ENCODE measurements at places on chromosomes 6 and 20.

DNA sequence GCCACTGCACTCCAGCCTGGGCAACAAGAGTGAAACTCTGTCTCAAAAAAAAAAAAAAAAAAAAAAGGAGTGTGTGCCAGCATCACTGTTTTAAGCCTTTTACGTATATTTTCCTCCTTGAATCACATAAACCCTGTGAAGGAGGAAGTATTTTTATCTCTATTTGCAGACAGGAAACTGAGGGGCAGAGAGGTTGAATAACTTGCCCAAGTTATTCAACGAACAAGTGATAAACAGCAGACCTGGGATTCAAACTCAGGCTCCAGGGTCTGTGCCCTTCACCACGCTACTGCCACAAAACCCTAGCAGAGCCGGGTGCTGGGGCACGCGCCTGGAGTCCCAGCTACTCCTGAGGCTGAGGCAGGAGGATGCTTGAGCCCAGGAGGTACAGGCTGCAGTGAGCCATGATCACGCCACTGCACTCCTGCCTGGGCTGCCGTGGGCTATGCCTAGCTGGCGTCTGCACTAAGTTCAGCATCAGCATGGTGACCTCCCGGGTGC, 9.4 kb upstream of the AVP start:
- DNase-seq: no peak

DNA sequence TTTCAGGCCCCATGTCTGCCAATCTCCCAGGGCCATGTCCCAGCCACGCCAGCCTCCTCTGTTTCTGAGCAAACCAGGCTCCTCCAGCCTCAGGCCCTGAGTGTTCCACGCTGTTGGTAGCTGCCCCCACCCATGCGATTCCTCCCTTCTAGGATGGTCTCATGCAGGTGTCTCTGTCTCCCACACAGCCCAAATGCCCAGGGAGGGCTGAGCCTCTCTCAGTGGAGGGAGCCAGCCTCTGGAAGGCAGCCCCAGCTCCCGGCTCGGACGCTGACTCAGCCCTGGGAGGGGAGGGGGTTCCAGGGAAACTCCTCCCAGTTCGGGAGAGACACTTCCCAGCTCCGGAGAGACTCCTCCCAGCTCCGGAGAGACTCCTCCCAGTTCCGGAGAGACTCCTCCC, 122.9 kb upstream of the AFDN start:
- DNase-seq: no peak

- no peak for DNase-seq
These were observed 128.5 kb downstream of the TPBG start for GRCh38 chr6:82492134-82492533.

GRCh38 chr6:170149681-170150589, 140.9 kb downstream of the DLL1 start:
- no peak for DNase-seq

DNA sequence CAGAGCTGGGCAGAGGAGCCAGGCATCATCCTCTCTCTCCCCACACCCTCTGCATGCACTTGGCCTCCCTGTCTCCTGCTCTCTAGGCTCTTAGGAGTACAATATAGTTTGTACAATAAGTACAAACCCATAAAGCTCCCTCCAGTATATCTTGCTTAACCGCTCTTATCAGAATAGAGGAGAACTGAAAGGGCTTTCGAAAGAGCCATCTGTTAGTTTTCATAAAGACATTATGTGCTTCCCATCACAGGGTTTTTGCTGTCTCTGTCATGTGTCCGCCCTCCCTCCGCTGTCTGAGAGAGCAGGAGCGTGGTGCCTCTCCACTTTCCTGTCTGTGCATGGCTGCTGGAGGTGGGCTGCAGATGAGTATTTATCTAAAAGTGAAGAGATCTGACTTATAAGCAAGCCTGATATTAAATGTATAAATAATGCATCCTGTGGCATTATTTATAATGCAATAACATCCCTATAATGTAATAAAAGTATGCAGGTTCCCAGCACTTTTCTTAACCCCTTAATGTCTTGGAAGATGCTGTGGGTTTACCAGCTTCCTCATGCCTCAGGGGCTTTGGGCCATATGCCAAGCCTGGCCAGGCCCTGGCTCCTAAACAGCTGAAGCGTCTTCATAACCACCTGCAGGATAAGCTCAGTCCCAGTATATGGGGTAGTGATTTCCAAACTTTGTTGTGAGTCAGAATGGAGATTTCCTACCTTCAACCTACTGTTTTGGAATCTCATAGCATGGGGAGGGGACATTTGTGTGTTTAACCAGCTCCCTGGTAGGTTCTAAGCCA, 297.1 kb downstream of the DHX35 start:
- no peak for DNase-seq

DNA sequence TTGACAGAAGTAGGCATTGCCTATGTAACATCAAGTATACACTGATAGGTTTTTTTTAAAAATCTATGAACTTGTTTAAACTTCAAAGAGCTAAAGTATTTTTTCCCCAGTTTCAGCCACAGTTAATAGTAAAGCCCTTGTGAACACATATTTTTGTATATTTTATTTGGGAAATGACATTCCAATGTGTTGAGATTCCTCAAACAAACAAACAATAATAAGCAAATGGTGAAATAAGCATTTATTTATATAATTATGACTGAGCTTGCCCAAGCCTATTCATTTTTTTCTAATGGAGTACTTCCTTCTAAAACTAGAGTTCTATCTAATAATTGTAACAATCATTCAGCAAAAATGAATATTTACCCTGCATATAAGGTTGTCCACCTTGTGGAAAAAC, 12.5 kb downstream of the SYCP2 start:
- no peak for DNase-seq

GRCh38 chr6:114611696-114612095, 268.9 kb upstream of the HS3ST5 start:
- no peak for DNase-seq

DNA sequence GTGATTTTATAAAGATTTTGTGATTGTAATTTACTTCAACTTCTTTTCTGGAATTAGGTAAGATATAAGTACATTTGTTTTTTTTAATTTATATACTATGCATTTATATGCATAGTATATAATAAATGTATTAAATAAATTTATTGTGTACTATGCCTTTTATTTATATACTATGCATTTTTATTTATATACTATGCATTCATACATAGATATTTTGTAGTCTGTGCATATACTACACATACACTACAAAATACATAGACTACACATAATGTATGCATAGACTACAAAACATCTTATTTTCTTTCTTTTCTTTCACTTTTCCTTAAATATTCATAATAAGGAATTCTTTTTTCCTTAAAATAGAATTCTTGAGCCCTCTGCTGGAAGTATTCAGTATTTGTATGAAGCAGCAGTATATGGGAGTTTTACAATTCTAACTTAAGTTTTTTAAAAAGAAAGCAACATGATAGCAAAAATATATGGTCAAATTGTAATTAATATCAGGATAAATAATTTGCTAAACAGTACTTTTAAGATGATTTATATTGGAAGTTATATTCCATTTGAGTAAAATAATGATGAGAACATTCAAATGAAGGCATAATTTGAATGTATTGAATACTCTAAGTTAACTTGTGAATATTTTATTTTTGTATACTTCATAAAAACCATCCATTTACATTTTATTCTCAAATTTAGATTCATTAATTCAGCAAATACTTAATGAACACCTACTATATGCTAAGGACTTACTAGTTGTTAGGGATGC, 129.3 kb downstream of the KLHL32 start:
- DNase-seq: no peak

GRCh38 chr6:95636552-95637431, 59.5 kb downstream of the MANEA start:
- DNase-seq: no peak

DNA sequence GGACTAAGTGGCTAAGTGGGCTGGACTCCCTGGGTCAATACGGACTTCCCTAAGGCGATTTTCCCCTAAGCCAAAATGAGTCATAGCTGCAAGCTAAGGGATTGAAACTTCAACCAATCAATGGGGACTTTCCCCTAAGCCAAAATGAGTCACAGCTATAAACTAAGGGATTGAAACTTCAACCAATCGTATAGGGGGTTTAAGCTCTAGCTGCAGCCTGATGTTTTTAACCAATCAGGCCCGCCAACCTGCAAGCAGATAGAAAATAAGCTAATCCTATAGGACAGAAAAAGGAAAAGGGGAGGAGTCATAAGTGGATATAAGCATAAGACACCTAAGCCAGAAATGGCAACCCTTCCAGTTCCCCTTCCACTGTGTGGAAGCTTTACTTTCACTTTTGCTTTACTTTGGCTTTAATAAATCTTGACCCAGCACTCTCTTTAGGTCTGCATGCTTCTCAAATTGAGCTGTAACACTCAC, 655.0 kb upstream of the HS3ST5 start:
- no peak for DNase-seq

DNA sequence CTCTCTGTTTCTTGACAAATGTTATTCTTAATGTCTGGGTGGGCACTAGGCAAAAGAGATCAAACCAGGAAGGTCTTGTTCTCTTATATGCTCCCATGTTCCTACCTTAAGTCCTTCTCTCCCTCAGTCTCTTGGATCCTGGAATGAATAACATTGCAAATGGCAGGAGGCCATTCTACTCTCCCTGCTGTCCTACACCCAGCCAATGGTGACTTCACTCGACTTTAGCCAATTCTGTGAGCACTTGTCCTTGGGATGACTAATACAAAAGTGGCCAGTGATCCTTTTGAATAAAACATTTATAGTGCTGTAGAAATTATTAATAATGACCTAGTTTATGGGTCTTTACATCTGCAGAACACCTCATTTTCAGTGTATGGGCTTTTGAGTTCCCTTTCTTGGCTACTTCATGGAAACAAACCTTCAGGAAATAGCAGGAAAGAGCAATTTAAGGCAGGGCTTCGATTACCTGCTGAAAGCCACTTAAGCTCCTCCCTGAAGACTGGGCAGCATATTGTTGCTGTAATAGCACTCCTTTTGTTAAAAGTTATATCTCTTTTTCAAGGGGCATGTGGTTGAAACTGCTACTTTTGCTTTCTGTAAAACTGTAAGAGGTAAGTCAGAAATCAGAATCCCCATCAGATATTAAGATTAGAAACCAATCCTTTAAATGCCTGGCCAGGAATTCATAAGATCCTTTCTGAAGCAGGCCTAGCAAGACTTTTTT, 10.5 kb downstream of the OTOR start:
- DNase-seq: no peak

DNA sequence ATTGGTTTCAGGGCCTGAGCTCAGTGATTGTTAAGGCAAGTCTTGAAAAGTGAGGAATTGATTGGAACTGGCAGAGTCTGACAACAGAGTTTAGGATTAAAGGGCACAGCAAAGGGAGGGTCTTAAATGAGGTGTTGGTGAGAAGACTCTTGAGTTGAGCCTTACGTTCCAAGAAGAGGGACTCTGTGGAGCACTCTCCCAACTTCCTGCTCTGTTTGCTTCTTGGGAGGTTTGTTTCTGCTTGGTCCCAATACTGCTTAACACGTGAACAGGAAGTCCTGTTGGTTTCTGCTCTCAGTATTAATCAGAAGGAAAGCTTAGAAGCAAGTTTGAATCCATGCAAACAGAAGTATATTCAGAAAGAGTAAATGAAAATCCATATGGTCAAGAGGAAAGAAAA, 15.6 kb upstream of the SYNDIG1 start:
- DNase-seq: no peak

DNA sequence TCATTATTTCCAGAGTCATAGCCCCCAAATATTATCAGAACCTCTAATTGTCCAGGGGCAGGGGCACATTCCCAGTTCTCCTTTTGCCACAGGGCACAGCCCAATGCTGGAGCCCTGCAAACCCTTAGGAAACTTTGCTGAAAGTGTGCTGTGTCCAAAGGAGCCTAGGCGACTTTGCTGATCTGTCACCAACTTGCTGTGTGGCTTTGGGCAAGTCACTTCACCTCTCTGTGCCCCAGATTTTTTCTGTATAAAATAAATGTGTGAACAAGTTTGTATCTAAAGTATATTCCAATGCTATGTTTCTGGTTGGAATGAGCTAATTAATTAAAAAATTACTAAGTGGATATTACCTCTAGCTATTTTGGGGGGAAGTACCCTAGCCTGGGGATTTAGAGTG, 25.4 kb upstream of the BCAS1 start:
- no peak for DNase-seq

- DNase-seq: no peak
These were observed 23.7 kb upstream of the TRPC4AP start for GRCh38 chr20:35116258-35116657.

GRCh38 chr6:88764081-88764480, 199.3 kb downstream of the RNGTT start:
- DNase-seq: no peak

DNA sequence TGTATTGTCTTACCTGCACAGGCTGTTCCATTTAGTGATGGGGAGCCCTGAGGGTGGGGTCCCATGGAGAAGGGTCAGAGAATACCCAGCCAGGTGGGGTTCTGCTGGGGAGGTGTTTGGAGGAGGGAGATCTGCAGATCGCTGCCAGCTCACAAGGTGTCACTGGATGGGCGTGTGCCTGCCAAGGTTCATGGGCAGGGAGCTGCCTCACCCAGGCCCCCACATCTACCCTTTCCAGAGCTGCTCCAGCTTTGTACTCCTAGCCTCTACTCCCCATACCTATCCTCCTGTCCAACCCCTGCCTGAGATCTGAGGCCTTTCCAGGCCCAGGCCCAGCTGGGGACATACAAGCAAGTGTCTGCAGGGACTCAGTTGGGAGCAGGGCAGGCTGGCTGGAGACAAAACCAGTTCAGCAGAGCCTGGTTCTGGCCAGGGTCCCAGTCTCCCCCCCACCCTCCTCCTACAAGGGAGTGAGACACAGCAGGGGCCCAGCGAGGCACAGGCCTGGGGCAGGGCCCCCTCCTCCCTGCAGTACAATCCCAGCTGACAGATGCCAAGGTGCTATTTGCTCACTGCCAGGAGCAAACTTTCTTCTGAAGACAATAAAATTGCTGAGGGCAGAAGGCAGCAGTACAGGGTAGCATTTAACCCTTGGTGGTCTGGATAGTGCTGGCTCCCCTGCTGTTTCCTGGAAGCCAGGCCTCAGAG, 19.7 kb downstream of the SPDEF start:
- DNase-seq: no peak

DNA sequence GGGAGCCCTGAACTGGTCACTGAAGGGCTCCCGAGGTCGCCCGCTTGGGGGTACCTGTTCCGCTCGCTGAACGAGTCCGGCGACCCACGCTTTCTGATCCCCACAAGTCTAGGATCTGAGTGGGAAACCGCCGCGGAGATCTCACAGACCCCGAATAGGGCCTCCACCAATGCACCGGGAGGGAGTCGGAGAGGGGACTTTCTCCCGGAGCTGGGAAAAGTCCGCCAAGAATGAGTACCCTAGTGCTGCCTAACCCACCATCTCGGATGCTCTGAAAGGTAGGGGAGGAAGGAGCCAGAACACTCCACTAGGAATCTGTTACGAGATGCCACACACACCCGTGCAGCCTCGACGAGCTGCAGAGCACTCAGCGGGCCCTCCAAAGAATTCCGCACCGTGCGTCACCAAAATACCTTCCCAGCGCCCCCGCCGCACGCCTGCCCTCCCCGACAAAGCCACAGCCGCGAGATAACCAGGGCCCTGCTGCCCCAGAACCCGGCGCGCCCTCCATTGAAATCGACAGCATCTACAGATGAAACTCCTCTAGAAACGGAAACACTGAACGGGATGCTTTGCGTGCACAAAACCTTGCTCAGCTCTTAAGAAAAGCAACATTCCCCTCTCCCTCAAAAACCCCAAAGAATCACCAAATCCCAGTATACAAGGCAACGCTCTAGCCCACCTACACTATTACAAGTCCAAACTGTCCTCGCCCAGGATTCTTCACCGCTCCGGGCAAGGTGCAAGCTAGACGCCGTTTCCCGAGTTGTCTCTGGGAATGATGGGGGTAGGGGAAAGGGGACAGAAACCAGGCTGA, 686 bp downstream of the COL12A1 start:
- no peak for DNase-seq
